ENCODE measurements at places on chromosomes 6 and 20.

- DNase-seq, result no peak
Observed at GRCh38 chr20:460707-461106, 1.6 kb downstream of the TBC1D20 start.

DNA sequence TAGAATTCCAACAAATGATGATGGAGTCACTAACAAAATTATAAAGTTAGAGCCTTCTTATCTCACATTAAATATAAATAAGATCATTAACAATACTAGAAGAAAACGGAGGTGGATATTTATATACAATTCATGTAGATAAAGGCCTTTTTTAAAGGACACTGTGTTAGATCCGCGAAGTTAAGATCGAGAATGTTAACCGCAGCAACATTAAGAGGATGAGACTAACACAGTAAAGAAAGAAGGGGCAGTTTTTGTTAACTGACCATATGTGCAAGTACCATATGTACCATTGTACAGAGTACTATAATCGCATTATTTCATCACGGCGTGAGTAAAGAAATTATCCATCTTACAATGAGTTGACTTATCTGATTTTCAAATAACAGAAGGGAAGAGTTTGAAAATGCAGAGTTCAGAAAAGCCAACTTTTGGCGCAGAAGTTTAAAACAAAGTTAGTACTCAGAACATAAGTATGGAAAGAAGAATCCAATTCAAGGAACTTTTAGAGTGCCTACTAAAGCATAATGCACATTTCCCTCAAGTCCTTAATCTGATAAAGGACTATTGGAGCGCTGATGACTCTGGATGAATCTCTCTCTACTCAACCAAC, 1.4 kb downstream of the FBXL4 start:
- no peak for DNase-seq

DNA sequence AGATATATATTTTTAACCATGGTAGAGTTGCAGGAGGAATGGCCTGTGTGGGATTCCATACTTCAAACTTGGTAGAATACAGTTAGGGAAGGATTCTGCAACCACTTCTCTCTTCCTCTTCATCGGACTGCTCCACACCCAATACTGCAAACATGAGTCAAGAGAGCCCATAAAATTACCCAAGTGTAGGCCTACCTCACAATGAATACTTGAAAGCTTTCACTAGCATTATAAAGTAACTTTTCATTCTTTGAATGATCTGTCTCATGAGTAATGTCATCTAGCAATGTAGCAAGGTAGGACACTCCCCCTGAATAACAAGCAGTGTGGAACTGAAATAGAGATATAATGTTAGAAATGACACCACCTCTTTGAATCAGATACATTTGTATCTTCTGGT, 79.4 kb downstream of the FOXC1 start:
- DNase-seq, result no peak

- DNase-seq, result peak; percentile 42
Observed at GRCh38 chr6:25652007-25652515, at the start of gene SCGN. Gene SCGN (plus strand): TSS chr6:25652215. CDS start chr6:25652404, 189 bp downstream.

DNA sequence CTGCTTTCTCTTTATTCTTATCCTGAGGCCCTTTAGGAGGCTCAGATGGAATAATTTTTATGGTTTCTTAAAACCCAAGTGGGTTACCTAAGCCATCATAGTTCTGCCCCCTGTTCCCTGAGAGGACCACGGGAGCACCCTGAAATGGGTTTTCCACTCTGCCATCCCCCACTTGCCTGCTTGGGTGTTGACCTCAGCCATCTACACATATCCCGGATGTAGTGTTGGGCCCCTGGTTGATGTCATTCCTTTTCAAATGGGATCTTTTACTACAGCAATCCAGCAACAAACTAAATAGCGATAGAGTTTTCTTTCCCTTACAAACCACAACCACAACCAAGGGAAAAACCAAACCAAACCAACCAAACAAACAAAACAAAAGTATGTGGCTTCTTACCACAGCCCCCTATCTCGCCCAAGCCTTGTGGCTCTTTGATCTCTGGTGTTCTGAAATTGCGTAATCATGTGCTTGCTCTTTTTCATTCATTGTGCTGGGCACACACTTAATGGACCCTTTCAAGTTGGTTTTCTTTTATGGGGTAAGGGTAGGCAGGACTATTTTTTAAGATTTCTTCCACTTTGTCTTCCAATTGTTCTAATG, 154.9 kb downstream of the ESR1 start:
- DNase-seq, result peak; percentile 6

GRCh38 chr6:49454787-49455709, 8.0 kb downstream of the MMUT start:
- DNase-seq, result no peak

GRCh38 chr6:149860834-149861602, 3.1 kb downstream of the LRP11 start:
- DNase-seq, result no peak

DNA sequence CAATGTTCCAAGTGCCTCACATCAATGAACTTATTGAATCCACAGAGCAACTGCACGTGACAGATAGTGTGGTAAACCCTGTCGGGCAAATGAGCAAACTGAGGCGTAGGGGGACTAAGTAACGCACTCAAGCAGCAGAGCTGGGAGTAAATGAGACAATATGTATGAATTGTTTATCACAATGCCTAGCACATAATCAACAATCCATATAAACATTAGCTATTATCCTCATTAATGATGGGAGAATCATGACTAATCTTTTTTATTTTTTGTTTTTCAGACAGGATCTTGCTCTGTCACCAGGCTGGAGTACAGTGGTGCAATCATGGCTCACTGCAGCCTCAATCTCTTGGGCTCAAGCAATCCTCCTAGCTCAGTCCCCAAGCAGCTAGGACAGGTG, 43.9 kb upstream of the B4GALT5 start:
- no peak for DNase-seq

GRCh38 chr6:34138191-34138590, 7.7 kb downstream of the GRM4 start:
- no peak for DNase-seq

DNA sequence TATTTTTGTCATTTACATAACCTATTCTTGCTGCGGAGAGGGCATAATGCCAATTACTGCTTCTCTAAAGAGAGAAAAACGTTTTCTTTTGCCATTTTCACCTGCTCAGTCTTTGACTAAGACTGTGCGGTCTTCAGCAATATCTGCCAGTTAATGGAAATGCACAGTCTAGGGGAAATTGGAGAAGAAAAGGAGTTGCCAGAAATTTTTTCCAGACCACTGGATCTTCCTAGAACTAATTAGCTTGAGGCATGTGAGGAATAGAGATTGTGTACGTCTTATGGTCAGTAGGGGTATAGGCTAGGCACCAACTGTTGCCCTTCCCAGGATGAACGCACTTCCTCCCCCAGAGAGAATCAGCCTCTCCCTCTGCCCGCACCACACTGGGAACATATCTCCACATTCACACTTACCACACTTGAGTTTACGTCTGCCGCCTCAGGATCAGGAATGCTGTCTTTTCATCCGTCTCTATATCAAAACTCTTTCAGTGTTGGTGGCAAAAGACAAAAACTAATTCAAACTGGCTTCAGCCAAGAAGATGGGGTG, 67.9 kb upstream of the E2F3 start:
- no peak for DNase-seq

GRCh38 chr20:15902493-15902892, 670.8 kb downstream of the KIF16B start:
- no peak for DNase-seq

- DNase-seq, result no peak
Observed at GRCh38 chr6:112600168-112600567, 253.0 kb downstream of the RFPL4B start.

- no peak for DNase-seq
Observed at GRCh38 chr6:19841181-19841580, 4.0 kb downstream of the ID4 start.

DNA sequence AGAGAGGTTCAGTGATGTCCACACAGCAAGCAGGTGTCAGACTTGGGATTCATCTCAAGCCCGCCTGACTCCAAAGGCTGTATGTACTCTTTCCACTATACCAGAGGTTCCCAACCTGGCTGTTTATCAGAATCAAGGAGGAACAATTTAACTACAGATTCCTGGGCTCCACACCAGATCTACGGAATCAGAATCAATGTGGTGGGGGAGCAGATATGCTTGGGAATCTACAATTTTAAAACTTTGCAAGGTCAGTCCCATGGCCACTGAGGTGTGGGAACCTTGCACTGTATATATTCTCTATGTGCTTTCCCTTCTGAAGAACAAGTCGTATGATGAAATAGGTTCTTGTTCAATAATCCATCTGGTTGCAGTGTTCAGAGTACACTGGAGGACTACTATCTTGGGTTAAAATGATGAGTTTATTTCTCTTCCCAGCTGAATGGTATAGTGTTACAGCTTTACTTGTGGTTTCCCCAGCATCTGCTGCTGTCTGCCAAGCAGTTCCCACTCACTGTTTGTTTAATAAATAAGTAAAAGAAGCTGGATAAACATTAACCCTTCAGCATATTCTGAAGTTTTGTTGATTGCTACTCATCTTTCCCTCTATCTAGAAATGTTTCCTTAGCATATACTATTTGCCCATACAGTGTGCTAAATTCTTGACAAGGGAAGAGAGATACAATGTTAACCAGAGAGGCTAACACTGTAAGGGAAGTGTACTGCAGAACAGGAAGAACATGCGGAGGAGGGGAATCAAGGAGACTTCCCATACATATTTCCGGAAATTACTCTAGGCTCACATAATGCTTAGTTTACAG, 9.9 kb downstream of the TTI1 start:
- no peak for DNase-seq

- no peak for DNase-seq
Observed at GRCh38 chr20:49478754-49479689, 3.4 kb downstream of the KCNB1 start.

DNA sequence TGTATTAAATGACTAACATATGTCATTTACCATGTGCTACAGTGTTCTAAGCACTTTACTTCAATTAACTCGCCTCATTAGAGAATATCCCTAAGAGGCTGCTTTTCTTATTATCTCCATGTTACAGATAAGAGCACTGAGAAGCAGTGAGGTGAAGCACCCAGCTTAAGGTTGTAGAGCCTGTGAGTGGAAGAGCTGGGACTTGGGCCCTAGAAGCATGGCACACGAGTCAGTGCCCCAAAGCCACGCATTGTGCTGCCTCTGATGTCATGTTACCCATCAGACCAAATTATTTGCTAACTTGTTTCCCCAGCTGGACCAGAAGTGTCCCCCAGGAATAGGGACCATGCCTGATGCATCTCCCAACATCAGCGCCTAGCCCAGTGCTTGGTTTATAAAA, 34.1 kb downstream of the POFUT1 start:
- DNase-seq, result no peak

- DNase-seq, result no peak
Observed at GRCh38 chr6:169326067-169326799, 72.6 kb upstream of the THBS2 start.

- DNase-seq, result no peak
Observed at GRCh38 chr6:107102414-107102805, 12.9 kb downstream of the BEND3 start.

DNA sequence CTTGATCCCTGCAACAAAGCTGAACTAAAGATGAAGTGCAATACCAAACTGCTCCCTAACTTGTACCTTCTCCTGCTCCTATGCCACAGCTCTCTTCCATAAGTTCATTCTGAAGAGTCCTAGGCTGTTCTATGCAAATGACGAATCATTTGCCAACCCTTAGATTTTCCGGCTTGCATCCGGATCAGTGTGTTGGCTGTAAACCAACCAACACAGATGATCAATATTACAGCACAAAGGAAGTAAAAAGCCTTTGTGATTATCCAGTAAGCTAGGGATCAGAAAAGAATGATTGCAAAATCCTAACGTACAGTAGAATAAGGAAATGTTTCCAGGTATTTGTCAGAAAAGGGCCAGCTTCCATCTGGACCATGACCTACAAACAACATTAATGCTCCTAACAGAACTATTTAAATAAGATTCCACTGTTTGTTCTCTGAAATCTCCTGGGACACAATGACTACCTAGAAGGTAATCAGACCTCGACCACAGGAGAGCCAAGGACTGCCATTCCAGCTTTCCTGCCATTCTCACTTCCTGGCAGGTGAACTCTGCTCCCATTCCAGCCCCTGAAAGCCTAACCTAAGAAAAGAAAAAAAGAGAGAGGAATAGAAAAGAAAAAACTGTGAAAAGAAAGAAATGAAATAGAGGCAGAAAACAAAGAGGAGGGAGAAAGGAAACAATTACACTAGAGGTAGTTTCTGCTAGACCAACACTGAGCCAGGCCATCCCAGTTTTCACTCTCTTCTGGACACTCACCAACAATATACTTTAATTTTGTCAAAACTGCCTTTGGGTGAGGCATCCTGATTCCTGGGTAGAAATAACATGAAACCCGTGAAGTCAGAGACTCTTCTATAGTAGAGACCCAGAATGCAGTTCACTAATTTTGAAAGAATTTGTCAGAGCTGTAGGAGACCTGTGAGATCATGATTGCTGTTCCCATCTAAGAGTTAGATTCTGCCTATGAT, 19.7 kb downstream of the GMDS start:
- no peak for DNase-seq

GRCh38 chr6:33424855-33425667, 5.2 kb downstream of the SYNGAP1 start:
- DNase-seq, result no peak

DNA sequence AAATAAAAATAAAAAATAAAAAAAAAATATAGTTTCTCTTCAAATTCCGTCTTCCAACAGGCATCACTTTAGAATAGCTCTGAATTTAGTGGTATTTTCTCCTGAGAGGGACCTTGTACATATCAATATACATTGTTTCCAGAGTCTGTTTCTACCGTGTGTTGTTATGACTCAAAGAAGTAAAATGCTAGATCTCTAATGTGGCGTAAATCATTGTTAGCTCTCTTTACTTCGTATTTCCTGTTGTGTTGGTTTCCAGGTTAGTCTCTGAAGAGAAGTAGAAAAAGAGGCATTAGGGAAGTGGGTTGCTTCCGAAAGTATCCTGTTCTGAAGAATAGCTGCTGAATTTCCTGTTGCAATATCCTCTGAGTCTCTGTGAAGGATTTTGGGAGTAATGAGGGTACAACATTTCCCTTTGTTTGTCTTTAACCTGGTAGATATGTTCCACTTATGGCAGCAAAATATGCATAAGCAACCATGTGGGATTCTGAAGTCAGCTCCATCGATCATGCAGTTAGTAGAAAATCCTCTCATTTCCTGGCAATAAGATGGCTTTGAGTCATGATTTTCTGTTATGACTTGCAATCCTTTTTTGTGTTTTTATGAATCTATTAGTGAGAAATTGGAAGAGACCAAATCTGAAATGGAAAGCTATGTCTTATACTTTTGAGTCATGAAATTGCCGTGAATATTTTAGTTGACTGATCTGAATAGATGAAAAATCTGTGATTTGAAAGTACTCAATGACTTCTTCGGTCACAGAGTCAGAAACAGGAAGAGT, 42.0 kb upstream of the MCHR2 start:
- DNase-seq, result no peak

Measured in stimulated activated CD4-positive, alpha-beta T cell treated with anti-CD3 and anti-CD28 coated beads, TNF-alpha, amount 100 ng/mL, for 24 hours (primary cell).